ENCODE measurements at places on chromosomes 1 and 21.

GRCh38 chr1:64981601-64982533 is 15.5 kb upstream of the JAK1 start:
- DNase-seq: no peak

DNA sequence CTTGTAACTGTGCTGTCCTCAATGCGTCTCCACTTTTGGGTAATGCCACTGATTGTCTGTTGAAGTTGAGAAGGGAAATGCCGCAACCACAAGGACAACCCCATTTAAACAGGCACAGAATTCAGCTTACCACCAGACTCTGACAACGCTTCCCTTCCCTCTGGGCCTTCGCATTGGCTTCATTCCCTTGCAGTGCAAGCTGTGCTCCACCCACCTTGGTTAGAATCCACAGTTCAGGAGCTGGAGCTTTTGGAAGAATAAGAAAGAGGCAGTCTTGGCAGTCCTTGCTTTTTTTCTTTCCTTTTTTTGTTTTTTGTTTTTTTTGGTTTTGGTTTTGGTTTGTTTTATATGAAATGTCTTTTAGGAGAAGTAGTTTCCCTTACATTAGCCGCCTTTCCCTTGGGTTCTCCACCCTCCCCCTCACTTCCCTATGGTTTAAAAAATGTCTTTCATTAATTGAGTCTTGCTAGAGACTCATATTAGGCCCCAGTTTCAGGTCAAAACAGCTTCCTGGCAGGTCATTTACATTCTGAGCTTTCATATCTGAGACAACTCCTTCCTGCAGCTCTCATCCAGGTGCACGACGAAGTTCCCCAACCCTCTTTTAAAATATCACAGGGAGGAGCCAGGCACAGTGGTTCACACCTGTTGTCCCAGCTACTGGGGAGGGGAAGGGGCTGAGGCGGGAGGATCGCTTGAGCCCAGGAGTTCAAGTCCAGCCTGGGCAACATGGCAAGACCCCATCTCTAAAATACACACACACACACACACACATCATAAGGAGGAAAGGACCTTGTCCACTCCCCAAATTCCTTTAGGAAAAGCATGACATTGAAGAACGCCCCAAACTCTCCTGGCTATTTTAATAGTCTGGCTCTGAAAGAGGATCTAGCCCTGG is 20.7 kb upstream of the LAX1 start:
- DNase-seq: peak; percentile 69

GRCh38 chr1:145985502-145986439 is 10.6 kb downstream of the TXNIP start:
- DNase-seq: no peak

- no peak for DNase-seq
Observed at GRCh38 chr1:204225841-204226735, 12.3 kb upstream of the GOLT1A start.

DNA sequence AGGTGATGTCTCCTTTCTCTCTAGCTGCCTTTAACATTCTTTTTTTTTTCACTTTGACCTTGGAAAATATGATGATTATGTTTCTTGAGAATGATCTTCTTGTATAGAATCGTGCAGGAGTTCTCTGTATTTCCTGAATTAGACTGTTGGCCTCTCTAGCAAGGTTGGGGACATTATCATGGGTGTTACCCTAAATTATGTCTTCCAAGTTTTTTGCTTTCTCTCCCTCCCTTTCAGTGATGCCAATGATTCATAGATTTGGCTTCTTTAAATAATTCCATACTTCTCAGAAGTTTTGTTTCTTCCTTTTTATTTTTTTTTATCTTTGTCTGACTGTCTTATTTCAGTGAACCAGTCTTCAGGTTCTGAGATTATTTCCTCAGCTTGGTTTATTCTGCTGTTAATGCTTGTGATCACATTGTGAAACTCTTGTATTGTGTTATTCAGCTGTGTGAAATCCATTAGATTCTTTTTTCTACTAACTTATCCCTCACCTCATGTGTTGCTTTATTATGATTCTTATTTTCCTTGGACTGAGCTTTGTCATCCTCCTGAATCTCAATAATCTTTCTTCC is 268.4 kb upstream of the NRIP1 start:
- no peak for DNase-seq

DNA sequence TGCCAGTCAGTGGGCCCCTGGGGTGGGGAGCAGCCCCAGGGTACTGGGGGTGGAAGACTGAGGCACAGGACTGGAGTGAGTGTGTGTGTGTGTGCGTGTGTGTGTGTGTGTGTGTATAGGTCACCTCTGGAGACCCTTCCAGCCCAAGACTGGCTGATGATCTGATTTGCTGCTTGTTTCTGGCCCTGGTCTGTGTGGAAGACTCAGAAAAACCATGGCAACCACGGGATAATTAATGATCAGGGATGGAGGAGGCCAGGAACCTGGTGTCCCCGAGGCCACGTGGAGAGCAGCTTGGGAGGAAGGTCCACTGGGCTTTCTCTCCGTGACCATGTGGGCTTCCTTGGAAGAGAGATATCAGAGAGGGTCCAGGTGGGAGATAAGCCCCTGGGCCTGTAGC is 4.8 kb upstream of the ACTL8 start:
- no peak for DNase-seq

GRCh38 chr1:28241638-28242241 is 5.8 kb downstream of the ATP5IF1 start:
- DNase-seq: no peak

GRCh38 chr1:156489166-156489934 is 11.2 kb downstream of the MEF2D start:
- peak; percentile 63 for DNase-seq

- DNase-seq: no peak
Observed at GRCh38 chr1:7008331-7008730, 223.1 kb downstream of the CAMTA1 start.

GRCh38 chr1:227922501-227923352 is 25.0 kb downstream of the WNT9A start:
- DNase-seq: no peak

DNA sequence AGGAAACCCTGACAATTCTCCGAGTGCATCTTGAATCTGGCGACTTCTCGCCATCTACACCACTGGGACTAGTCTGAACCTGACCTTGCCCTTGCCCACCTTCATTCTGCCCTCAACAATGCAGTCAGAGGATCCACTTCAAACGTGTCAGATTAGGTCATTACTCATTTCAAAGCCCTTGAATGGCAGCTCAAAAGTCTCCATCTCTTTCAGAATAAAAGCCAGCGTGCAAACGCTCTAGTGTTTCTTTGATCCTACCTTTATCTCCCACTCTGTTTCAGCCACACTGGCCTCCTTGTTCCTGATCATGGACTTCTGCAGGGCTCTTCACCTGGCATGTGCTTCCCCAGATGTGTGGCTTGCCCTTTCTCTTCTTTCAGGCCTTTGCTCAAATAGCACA is 31.3 kb downstream of the SLC30A1 start:
- DNase-seq: no peak

GRCh38 chr1:160149716-160150115 is 1.7 kb upstream of the ATP1A4 start:
- DNase-seq: no peak

GRCh38 chr1:19458815-19459417 is 26.4 kb downstream of the CAPZB start:
- no peak for DNase-seq

- no peak for DNase-seq
Observed at GRCh38 chr1:68327414-68327813, 95.1 kb upstream of the WLS start.

DNA sequence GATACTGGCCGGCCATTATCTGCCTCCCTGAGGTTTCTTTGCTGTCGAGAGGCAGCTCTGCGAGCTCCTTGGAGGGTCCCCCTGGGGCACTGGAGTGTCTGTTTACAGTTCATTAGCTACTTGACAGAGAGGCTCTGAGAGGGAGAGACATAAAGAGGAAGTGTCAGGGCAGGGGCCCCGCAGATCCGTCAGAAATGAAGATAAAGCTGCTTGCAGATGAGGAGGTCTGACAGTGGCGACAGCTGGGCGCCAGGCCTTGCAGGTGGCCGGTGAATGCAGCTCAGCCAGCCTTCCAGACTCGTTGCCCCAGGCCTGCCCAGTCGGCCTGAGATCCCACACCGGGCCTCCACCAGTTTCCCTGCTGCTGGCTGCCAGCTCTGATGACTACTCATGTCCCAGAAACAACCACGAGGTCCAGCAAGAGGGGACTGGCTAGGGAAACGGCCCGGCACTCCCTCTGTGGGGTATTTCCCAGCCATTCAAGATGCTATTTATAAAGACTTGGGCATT is 84.7 kb downstream of the DISP3 start:
- no peak for DNase-seq

- DNase-seq: no peak
Observed at GRCh38 chr1:8516793-8517556, 199.1 kb downstream of the SLC45A1 start.

- no peak for DNase-seq
Observed at GRCh38 chr1:89779151-89779940, 41.5 kb upstream of the LRRC8D start.

DNA sequence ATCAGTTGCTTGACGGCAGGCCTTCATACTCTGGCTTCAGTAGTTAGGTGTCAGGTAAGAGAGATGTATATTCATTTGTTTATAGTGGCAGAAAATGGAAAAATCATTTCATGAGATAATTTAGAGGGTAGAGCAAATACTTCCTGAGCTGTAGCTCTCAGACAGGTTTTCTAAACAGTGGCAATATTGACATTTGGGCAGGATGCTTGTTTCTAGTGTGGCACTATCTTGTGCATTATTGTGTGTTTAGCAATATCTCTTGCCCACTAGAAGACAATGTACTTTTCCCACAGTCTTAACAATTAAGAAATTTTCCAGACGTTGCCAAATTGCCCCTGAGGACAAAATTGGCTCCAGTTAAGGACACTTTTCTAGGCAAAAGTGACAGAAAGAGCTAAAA is 1143.1 kb downstream of the PLA2G4A start:
- no peak for DNase-seq

GRCh38 chr1:234526922-234527321 is 47.9 kb upstream of the TARBP1 start:
- no peak for DNase-seq

DNA sequence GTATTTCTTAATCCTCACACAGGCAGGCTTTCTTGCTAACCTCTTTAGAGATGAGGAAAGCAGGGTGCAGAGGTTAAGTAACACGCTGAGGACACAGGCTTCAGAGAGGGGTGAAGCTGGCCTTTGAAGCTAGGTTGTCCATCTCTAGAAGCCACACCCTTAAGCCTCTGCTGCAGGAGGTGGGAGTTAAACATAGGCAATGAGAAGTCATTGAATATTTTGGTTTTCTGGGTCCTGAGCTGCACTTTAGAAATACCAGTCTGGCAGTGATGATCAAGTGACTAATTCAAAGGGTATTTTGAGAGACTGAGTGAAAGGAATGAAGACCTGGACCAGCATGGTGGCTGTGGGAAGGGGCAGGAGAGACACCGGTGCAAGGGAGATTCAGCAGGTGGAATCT is 9.9 kb downstream of the KCNJ15 start:
- no peak for DNase-seq

DNA sequence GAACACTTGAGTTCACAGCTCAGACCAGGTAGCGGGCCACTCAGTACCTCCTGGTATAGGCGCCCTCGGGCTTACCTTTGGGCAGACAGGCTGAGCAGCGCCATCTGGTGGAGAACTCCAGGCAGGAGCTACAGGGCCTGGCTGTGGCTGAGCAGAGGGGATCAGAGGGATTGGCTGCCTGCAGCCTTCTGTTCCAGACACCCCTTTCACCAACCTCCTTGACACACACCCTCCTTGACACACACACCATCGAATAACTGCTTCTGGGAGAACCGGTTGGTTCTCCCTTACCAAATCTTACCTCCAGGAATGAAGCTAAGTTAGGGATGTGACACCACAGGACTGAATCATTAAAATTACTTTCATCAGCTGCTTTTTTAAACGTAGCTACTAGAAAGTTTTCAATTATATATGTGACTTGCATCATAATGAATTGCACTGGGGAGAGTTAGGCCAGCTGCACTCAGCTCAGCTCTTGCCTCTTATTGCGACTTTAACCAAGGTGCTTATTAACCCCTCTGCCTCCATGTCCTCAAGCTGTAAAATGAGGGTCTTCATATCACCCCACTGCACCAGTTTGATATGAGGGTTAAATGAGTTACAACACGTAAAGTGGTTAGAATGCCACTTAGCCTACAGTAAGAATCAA is 6.6 kb downstream of the LIN28A start:
- DNase-seq: peak; percentile 91

DNA sequence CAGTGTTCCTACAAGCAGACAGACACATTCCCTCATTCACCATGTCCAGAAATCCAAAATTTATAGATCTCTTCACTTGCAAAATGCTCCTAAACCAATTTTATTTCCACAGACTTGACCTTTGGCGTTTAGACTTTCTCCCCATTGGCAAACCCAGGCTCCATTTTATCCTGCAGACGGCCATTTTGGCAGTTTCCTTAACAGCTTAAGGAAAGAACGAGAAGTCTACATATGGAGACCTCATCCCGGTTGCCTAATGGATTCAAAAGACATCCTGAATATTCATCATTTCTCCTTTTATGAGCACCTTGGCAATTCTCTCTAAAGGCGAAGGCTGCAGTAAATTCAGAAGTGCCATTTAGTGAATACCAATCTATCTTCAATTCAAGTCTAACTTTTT is 132.9 kb downstream of the HLX start:
- no peak for DNase-seq

- no peak for DNase-seq
Observed at GRCh38 chr21:15617964-15618363, 111.8 kb upstream of the USP25 start.

GRCh38 chr1:177351361-177352108 is 180.8 kb downstream of the BRINP2 start:
- no peak for DNase-seq

GRCh38 chr1:66729119-66729518 is 23.1 kb upstream of the DYNLT5 start:
- no peak for DNase-seq

DNA sequence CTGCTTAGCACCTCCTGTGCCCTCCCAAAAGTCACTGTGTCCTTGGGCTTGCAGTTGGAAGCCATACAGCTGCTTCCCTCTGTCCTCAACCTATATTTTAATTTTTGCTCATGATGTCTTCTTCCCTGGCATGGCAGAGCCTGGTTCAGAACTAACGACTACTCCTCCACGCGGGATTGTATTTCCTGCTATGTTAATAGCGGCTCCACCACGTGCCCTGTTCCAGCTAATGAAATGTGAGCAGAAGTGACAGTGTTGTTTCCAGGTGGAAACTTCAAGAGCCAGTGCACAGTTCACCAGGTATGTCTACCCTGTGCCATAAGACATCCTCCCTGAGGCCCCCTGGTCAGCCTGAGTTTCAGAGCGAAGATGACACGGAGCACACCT is 52.1 kb downstream of the DHRS3 start:
- no peak for DNase-seq

- no peak for DNase-seq
Observed at GRCh38 chr1:80241566-80241965, 1235.0 kb upstream of the ADGRL4 start.

- DNase-seq: no peak
Observed at GRCh38 chr1:197339106-197340060, 71.3 kb downstream of the CRB1 start.

DNA sequence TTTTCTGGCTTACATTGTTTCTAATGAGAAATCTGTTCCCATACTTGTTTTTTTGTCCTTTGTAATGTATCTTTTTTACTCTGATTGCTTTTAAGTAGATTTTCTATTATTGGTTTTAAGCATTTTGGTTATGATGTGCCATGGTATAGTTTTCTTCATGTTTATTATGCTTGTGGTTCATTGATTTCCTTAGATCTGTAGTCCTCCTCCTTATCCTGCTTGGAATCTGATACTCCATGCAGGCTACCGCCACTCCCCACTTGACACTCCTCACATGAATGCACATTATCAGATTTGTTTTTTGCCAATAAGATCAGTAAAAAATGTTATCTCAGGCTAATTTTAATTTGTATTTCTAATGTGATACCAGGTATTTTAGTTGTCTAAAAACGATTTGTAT is 20.8 kb downstream of the UROD start:
- no peak for DNase-seq

All from testis (tissue), 5 donors.